Mammary microvascular endothelial cell (primary cell): ENCODE measurements at places on chromosomes 11 and 22. TPM values are rescaled to one million over a fixed set of nuclear protein-coding genes. Genes with fewer than 3 reads are reported as not detected.

STIM1 gene
- 14.1 and 18.0 TPM in 2 replicates for total RNA-seq

ZFPL1 gene
- total RNA-seq = 49.2 and 62.0 TPM in 2 replicates

TRPM5 gene
- not detected in 2 replicates for total RNA-seq

SC5D gene
- total RNA-seq = 26.0 and 29.5 TPM in 2 replicates

GNAZ gene
- 0.34 and 0.47 TPM in 2 replicates for total RNA-seq

NLRP6 gene
- total RNA-seq = not detected in 2 replicates

P2RY6 gene
- total RNA-seq = 0.44 and 2.5 TPM in 2 replicates

SLC22A9 gene
- total RNA-seq = not detected in 2 replicates

OR4A15 gene
- not detected in 2 replicates for total RNA-seq

NRGN gene
- 21.7 and 24.4 TPM in 2 replicates for total RNA-seq
